H54 (cell line): ENCODE measurements at places on chromosomes 2 and 18.

DNA sequence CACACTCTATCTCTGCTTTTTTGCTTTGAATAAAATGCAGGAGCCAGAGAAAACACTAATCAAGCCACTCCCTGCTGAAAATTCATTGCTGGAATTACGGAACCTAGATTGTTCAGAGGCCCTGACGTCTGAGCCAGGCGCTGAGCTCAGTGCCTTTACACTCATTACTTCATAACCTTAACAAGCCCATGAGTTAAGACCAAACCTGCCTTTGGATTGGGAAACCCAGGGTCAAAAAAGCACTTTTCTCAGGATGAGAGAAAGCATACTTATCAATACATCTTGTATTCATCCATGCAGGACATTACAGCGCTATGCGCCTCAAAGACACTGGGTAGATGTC lies 762 bp downstream of the INO80C start:
- DNase-seq, result no peak

- no peak for DNase-seq
These were observed 579 bp downstream of the STAT4 start for GRCh38 chr2:191150230-191150599.

DNA sequence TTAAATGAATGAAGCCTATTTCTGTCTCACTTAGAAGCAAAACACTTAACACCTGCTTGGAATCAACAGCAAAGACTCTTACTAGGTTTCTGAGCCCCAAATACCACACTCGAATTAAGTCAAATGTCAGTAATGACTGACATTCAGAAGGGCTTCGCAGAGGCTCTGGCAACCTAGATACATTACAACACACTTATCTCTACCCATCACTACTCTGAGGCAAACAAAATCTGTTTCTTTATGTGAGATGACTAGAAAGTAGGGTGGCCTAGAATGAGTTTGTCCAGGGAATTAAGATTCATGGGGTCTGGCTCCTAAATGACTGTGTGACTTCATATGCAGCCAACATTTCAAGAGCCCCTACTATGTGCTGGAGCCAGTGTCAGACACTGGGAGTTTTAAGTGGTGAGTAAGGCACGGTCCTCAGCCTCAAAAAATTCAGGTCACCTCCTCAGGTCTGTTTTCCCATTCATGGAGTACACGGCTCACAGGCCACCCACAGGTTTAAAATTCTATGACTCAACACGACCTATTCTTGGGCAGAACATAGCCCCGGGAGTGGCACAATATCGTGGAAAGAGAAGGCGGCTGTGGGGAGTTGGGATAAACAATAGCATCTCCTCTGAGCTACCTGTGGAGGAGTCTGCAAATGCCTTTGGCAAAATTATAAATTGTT lies 150.3 kb upstream of the ZFP36L2 start:
- no peak for DNase-seq

- no peak for DNase-seq
These were observed 8.8 kb downstream of the HDAC4 start for GRCh38 chr2:239392072-239392357.

- DNase-seq, result no peak
These were observed 229.3 kb upstream of the ZSWIM2 start for GRCh38 chr2:187078297-187078696.

- DNase-seq, result no peak
These were observed 59.5 kb downstream of the TNFRSF11A start for GRCh38 chr18:62384610-62385097.

GRCh38 chr2:63643486-63643885 lies 54.7 kb downstream of the MDH1 start:
- no peak for DNase-seq

DNA sequence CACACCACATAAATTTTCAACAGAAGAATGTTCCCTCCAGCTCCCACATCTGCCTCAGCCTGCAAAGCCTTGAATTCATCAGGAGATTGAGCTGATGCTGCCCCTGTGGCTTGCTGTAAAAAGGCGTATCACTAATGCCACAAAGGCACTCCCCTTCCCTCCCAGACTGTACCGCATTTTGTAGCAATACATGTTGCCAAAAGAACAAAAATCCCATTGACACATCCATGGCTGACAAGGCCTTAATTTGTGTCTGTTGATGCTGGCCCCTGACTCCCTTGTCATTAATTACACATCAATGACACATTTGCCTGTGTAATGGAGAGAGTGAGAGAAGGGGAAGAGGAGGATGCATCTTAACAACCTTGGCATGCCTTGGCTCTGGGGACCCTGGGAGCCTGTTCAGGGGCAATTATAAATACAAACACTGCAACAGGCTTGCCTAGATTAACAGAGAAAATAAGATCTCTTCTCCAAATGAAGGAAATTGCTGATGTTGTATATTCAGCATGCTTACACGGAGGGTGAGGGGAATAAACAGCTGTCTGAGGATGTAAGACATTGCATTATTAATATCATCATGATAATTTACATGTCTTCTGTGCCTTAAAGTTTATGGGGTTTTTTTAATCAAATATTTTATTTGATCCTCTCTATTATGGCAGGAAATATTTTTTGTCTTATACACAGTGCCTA lies 264.0 kb downstream of the SUCLG1 start:
- DNase-seq, result no peak

DNA sequence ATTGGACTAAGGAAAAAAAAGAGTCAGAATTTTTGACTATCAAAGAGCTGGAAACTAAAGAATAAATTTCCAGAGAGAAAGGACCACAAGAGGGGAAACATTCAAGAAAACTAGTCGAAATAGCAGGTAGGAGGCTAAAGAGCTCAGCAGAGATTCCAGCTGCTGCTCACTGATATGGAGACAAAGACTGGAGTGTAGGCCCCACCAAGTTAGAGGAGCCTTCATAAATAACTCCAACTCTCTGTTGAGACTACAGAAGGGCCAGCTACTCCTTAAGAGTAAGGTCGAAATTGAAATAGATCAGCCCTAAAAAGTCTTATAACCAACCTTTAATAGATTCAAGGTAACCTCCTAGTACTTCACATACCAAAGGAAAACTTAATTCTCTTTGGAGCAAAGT lies 31.1 kb downstream of the SS18 start:
- DNase-seq, result no peak
